ENCODE measurements at places on chromosomes 7 and 10.

GRCh38 chr7:156843157-156843556 lies 49.8 kb downstream of the LMBR1 start:
- no peak for DNase-seq

- DNase-seq: no peak
These were observed 117.9 kb downstream of the KMT2E start for GRCh38 chr7:105131890-105132289.

DNA sequence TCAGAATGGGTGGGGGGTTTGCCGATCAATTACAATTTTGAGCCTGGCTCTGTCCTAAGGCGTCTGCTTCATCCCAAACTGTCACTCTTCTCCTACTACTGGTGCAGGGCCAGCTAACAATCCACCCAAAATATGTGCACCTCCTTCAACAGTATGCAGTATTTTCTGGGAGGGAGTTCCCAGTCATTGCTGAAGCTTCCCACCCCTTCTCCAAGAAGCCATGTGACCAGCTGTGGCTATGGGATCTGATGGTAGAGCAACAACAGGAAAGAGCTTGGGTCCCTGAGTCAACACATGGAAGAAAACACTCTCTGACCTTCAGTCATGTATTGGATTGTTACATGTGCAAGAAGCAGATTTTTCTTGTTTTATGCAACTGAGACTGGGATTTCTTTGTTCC lies 185.7 kb upstream of the GHITM start:
- DNase-seq: no peak

GRCh38 chr10:127550861-127551260 lies 1.8 kb downstream of the NPS start:
- DNase-seq: no peak

GRCh38 chr10:55801353-55801661 lies 559.8 kb downstream of the ZWINT start:
- no peak for DNase-seq

DNA sequence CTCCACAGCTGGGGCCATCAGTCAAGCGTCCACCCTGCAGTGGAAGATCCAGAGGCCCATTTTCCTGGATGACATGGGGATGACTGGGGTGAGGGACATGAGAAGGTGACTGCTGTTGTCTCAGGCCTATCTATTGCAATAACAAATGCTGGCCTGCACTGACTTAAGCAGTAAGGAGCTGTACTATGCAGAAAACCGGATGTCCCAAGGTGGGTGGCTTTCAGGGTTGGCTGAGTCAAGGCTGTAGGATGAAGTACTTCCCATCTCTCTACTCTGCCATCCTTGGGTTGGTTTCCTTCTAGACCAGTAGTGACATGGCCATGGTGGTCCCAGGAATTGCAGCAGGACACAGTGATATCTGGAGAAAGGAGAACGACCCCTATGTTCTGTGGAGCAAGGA lies 48.1 kb downstream of the NEURL1 start:
- DNase-seq: no peak

Data from activated CD4-positive, alpha-beta T cell treated with anti-CD3 and anti-CD28 coated beads for 1 hour (primary cell).